ENCODE measurements at places on chromosomes 7 and 10. TPM values are rescaled to one million over a fixed set of nuclear protein-coding genes. Genes with fewer than 3 reads are reported as not detected.

FUOM gene
- total RNA-seq: 14.7 TPM

- no peak for DNase-seq
- H3K4me1 ChIP-seq: peaks cover 9% of the 10 kb centered on the region
- H3K36me3 ChIP-seq: no peaks in the 10 kb centered on the region
- H3K27ac ChIP-seq: peak overlapping the region; percentile 6
- H3K4me3 ChIP-seq: no peak overlapping the region
Observed at GRCh38 chr7:30348083-30348560, 63.7 kb downstream of the ZNRF2 start.

CALML3 gene
- not detected for total RNA-seq

TMEM106B gene
- total RNA-seq: 44.7 TPM

Data from progenitor cell of endocrine pancreas (in vitro differentiated cells).